Activated CD8-positive, alpha-beta memory T cell treated with anti-CD3 and anti-CD28 coated beads for 48 hours (primary cell): ENCODE measurements at places on chromosomes 16 and 17.

DNA sequence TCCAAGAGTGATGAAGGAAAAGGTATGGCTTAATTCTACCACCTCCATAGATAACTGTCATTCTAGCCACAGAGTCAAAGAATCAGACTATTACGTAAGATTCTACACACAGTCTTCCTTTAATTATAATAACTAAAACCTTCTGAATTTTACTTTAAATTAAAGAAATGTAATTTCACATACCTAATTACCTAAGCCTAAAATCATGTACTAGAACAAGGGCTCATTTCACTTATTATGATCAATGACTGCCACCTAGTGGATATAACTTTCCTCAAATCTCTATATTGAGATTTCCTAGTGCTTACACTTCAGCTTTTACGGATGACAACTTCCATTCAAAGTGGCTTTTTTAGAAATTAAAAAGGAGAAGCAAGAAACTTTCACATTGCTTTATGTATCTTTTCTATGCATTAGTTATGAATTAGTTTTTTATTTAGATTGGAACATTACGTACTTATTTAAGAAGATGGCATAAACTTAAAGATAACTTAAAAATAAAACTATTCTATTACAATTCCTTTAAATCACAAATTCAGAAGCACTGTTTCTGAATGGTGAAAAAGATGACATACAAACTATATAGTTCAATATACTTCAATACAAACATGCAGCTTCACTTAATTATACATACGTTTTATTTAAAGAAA, 18.2 kb upstream of the ABCA10 start:
- no peak for DNase-seq

- no peak for DNase-seq
Observed at GRCh38 chr17:43427362-43428043, 28.7 kb downstream of the ARL4D start.

- DNase-seq, result no peak
Observed at GRCh38 chr16:50506543-50506937, 41.7 kb upstream of the NKD1 start.

- no peak for DNase-seq
Observed at GRCh38 chr16:88504489-88505404, 51.7 kb downstream of the ZFPM1 start.

DNA sequence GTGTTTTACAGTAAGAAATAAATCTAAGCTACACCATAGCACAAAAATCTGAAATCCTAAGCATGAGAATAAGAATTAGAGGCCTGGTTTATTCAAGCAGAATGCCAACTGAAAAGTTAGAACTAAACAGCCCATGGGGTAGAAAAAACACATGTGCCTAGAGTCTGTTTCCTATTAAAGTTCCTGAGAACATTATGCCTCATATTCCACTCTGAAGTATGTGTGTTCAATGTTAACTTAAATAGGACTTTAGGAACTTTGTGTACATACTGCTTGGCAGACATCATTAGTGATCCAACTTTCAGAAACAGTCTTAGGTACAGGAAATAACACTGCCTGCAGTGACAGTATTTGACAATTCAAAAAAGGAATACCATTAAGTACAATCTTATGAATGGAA, 18.2 kb downstream of the HEATR6 start:
- DNase-seq, result no peak
